Forelimb muscle (tissue), 1 donor: ENCODE measurements at places on chromosomes 7 and 10. TPM values are rescaled to one million over a fixed set of nuclear protein-coding genes. Genes with fewer than 3 reads are reported as not detected.

DNA sequence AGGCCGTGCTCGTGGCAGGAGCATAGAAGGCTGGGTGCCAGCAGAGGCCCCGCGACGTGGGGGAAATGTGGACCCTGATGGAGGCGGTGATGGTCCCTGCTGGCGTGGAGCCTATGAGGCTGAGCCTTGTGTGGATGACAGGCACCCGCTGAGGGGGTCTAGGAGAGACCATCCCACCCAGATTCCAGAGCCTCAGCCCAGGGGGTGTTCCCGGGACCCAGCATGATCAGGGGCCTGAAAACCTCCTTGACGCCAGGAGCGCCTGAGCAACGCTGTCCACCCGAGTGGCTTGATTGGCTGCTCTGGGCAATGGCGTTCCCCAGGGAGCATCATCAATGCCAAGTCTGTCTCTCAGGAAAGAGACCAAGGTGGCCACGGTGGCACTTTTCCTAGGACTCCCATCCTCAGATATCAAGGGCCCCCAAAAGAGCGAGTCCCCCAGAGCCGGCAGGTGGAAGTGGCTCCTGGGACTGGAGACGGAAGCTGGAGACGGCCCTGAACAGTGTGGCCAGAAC, 61.1 kb downstream of the PWWP2B start:
- DNase-seq: no peak

DNA sequence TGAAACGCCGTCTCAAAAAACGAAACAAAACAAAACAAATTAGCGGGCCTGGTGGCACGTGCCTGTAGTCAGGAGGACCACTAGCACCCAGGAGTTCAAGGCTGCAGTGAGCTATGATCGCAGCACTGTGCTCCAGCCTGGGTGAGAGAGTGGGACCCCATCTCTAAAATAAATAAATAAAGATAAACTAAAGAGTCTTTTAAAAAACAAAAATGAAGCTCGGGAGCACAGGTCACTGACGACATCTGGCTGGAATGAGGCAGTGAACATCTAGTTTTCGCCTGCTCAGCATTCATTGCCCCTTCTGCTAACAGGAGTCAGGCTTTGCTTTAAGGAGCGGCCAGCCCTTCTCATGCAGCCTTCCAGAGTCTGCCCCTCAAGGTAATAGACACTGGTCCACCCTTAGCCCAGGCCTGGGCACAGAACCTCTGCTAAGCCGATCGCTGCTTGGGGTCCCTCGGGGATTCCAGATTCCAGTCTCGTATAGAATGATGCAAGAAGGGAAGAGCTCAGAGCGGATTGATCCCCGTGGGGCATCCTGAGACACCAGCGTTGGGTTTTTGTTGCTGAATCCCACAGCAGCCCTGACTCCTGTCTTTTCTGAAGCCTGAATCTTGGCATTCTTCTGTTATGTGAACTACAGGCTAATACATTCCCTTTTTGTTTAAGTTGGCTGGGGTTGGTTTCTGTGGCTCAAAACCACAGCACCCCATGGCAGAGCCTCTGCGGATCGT, 14.2 kb upstream of the FOXK1 start:
- no peak for DNase-seq

GRCh38 chr10:121522831-121523230, 75.4 kb downstream of the FGFR2 start:
- no peak for DNase-seq

STAG3 gene
- 21.2 TPM for polyA plus RNA-seq

ERV3-1 gene
- polyA plus RNA-seq: 19.9 TPM

PTF1A gene
- polyA plus RNA-seq: not detected

DNA sequence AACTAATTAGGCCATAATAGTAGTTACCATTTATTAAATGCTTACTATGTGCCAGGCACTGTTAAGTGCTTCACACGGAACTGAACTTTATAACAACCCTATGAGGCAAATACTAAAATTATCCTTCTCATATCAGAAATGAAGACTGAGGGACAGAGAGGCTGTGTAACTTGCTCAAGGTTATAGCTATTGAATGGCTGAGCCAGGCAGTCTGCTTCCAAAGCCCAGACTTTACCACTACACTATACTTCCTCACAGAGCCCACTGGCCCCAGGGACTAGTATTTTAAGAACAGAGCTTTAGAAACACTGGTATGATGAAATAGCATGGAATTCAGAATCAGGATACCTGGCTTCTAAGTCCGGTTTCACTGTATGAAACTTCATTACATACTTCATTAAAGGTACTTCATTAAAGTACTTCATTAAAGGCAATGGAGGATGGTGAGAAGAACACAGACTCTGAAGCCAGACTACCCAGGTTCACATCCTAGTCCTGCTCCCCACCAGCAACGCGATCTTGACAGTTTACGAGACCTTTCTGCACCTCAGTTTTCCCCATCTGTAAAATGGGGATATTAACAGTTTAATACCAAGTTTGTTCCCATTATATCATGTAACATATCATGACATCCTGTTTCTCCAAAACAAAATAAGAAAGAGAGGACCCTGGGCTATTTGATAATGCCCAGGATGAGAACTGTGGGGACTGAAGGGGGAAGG, 19.6 kb downstream of the ANXA11 start:
- DNase-seq: no peak

DNA sequence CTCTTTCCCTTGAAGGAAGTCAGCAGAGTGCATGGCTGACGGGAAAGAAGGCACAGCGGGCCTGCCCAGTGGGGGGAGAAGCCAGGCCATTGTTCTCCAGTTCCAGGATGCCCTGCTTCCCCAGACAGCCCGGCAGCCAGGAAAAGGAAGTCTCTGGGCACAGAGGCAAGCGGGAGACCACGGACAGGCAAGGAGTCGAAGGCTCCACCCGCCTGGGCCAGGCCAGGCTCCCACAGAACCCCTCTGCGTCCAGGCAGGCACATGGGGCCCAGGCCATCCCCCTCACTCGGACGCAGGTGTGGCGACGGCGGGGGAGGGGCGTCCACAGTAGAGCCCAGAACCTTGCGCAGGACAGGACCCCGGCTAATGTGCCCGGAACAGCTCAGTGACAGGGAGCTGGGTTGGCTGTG, 8.7 kb downstream of the GPR146 start:
- DNase-seq: no peak

KCNH2 gene
- polyA plus RNA-seq: 24.5 TPM

JAZF1 gene
- 26.0 TPM for polyA plus RNA-seq

ADRB1 gene
- 0.05 TPM for polyA plus RNA-seq

DPCD gene
- 14.1 TPM for polyA plus RNA-seq

- no peak for DNase-seq
Measured at GRCh38 chr7:36814311-36814710, 90.0 kb upstream of the AOAH start.

GRCh38 chr7:18202315-18203045, 174.8 kb upstream of the PRPS1L1 start:
- DNase-seq: no peak

ASZ1 gene
- polyA plus RNA-seq: not detected

GRCh38 chr10:126674741-126675515, 4.4 kb upstream of the C10orf90 start:
- no peak for DNase-seq
